ENCODE measurements at places on chromosomes 4 and X.

DNA sequence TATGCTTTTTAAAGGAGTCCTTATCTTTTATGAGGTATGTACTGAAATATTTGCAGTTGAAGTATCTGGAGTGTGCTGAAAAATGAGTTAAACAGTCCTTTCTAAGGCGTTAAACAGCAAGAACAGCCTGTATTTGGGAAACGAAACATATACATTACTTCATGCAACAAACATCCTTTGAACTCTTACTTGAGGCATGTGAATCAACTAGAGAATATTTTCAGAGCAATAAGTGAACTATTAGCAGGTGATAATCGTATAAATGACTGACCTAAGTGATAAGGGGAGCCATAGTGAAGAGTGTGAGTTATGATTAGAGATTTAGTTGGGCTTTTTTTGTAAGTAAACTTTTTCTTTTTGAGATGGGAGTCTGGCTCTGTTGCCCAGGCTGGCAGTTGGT lies 45.9 kb upstream of the RHOH start:
- no peak for DNase-seq

- DNase-seq, result no peak
These were observed 19.9 kb downstream of the SH3BP2 start for GRCh38 chr4:2812612-2813354.

DNA sequence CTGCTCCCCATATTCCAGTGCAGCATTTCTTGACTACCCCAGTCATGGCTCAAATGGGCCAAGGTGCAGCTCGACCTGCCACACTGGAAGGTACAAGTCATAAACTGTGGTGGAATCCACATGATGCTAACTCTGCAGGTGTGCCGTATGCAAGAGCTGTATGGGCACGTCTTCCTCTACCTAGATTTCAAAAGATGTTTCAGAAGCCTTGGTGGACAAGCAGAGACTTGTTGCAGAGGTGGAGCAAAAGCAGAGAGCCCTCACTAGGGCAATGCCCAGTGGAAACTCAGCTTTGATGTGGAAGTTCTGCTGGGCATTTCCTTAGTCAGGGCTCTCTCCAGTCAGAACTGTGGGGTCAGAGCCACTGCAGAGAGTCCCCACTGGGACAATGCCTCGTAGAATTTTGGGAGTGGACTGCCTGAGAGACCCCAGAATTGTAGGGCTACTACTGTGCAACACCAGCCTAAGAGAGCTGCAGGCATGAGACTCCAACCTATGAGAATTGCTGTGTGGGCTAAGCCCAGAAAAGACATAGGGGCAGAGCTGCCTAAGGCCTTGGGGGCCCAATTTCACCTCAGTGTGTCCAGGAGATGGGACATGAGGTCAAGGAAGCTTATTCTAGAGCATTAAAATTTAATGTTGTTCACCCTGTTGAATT lies 65.7 kb downstream of the BEX3 start:
- no peak for DNase-seq

DNA sequence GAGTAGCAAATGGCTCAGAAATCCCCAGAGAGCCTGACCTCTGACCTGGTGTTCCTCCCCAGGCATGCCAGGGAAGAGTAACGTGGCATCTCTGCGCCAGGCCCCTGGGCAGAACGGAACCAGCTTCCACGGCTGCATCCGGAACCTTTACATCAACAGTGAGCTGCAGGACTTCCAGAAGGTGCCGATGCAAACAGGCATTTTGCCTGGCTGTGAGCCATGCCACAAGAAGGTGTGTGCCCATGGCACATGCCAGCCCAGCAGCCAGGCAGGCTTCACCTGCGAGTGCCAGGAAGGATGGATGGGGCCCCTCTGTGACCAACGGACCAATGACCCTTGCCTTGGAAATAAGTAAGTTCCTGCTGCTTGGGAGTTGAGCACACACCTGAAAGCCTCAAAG lies 83.4 kb upstream of the PACRGL start:
- no peak for DNase-seq

DNA sequence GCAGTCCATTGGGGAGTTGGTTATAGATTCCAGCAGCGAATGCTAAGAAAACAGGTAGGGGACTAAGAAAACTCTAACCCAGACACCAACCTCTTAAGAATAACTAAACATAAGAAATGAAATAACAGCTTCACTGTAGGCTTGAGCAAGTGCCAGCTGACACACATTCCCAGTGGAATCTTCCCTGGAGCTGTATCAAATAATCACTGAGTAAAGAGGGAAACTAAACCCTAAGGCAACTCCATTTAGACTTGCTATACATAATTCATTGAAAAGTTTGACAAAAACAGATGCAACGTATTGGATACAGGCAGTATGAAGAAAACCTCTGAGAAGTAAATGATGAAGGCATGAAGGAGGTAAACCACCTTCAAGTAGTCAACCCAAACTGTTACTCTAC lies 293.5 kb downstream of the OPHN1 start:
- DNase-seq, result no peak

DNA sequence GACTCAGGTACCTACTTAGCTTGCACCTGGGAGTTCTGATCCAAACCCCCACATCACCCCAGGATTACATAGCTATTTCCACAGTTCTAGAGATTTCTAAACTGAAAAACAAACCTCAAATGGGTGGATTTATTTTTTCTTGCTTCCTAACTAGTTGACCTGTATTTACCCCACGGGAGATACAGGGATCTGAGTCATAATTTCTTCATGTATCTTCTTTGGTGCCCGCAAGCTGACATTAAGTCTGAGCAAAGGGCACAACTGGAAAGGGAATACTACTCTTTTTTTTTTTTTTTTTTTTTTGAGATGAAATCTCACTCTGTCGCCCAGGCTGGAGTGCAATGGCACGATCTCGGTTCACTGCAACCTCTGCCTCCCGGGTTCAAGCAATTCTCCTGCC lies 10.0 kb upstream of the ELOVL6 start:
- no peak for DNase-seq

- no peak for DNase-seq
These were observed 156.5 kb upstream of the DKK2 start for GRCh38 chr4:107192601-107193000.

DNA sequence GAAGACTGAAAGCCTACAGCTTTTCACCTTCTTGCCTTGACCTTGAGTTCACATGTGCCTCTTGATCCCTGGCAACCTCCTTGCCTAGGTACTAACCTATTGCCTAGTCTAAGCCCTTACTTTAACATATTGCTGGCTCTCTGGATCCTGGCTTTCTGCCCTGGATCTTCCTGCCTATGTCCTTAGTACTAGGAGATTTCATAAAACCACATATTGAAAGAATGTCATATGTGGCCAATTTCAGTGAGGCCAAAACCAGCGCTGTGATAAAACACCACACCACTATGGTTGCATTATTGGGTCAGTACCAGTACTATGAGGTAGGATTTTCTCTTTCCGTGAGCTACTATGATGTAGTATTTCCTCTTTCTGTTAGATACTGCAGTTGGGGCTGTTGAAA lies 80.4 kb downstream of the CT47B1 start:
- no peak for DNase-seq

DNA sequence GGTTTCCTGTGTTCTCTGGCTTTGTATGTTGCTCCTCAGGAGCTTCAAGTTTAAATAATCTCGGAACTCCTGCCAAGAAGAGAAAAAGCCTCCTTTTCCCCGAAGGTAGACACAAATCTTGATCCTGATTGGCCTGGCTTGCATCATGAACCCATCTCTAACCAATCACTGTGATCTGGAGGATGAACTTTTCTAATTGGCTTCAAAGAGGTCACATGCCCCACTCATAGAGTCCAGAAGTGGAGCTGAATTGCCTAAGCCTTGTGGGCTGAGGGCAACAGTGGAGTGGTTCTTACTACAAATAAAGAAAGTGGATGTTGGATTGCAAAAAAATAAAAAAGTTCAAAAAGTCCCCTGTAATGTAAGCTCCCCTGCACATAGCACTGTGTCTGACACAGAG lies 245.9 kb downstream of the MID1IP1 start:
- no peak for DNase-seq

DNA sequence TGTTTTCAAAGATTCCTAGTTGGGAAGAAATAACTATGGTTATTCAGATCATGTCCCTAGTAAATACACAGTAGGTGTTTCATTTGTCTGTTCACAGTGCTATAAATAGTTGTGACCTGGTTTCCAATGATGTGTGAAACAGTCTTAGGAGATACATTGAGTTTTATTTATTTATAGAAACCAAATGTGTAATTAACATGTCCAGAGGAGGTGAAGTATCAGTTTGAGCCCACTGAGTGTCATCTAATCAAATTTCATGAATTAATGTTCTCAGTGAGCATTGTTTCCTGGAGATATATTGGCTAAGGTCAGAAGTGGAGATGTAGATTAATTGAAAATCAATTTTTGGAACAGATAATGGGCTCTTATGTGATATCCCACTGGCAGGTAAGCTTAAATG lies 996.3 kb downstream of the FSTL5 start:
- no peak for DNase-seq

- no peak for DNase-seq
These were observed 919 bp upstream of the SEC24B start for GRCh38 chr4:109432696-109433095.

DNA sequence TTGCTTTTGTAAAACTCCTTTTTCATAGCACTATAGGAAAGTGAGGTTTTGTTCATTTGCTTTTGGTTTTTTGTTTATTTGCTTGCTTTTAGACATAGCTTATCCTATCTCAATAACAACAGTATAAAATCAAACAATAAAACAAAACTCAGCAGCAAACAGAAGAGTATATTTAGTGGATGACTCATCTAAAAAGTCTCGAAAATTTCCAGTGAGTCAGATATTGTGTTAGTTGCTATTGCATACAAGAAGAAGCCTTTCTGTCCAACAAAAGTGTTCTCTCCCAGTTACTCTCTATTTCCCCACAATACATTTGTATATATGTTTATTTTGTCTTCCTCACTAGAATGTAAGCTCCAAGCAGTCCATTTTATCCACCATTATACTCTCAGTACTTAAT lies 36.0 kb upstream of the NPNT start:
- DNase-seq, result no peak

- DNase-seq, result no peak
These were observed 51.9 kb upstream of the SLC6A14 start for GRCh38 chrX:116384406-116384954.

- DNase-seq, result no peak
These were observed 109.0 kb upstream of the DDIT4L start for GRCh38 chr4:100299046-100299840.

DNA sequence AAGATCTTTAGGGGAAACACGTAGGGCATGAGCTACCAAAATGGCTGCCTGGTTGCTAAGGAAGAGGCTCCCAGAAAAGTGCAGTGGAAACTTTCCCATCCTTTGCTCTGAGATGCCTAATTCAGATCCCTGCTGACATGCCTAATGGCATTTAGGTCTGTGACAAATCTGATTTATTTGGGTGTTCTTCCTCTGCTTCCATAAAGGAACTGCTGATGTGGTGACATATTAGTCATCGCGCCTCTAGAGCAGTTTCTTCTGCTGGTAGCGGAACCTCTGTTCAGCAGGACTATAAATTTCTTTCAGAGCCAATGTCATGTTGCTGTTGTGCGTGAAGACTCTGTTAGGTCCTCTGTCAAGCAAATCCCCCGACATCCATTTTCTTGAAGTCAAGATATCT lies 310.0 kb downstream of the PDHA2 start:
- no peak for DNase-seq

DNA sequence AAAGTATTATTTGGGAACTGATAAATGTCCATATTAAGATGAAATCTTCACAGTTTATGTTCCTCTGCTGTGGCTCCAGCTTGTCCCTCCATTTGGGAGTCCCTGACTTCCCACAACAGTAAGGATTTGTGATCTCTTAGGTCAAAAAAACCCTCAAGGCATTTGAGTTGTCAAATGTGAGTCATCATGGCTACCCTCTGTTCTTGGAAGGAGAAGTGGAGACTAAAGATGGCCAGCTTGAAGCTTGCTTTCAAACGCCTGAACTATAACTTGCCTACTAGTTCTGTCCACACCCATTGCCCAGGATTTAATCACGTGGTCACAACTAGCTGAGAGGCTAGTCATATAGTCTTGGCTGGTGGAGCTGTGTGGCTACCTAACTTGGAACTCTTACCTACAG lies 107.8 kb downstream of the CCNG2 start:
- DNase-seq, result no peak

DNA sequence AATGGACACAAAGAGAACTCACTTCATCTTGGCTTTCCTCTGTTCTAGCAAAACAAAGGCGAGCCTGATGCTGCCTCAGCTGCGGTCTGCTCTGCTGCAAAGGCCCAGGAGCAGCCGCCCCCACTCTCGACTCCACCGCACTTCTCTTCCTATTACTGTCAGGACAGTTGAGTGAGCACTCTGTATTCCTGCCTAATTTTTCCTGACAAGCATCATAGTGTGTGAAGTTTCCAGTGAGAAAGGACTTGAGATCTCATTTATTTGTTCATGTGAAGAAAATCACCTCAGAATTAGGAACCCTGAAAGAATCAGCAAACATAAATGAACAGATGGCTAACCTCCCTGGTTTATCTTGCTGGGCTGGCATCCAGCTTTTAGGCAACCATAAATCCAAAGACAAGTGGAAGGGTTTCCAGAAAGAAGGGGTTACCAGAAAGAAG lies 15.6 kb downstream of the SCARB2 start:
- DNase-seq, result no peak

DNA sequence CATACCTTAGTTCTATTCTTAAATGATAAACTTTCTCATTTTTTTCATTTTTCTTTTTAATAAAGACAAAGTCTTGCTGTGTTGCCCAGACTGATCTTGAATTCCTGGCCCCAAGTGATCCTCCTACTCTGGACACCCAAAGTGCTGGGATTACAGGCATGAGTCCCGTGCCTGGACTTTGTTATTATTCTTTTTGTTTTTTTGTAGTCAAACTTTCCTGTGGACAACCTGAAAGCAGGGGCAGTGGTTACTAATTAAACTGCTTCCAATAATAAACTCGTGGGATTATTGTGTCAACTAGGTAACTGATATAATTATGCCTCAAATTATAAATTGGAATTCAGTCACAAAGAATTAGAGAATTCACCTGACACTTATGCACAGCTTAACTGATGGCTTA lies 107.8 kb upstream of the RAPGEF2 start:
- no peak for DNase-seq

- no peak for DNase-seq
These were observed 3.3 kb downstream of the ADGRL3 start for GRCh38 chr4:61203436-61203790.

DNA sequence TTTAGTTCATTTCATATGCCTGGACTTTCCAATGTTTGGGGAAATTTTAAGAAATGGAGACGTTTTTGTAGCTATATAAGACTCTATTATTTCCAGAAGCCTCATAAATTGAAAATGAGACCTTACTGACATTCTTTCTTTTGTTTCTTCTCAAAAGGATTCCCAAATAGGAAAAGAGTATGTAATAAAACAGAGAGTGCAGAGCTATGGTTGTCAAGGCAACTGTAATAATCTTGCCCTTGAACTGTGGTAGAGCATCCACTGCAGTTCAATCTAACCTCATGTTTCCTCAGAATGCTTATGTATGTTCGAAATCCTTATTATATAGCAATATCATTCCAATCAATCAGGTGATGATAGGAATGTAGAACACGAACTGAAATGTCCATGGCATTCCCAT lies 54.1 kb downstream of the AMELX start:
- DNase-seq, result no peak

GRCh38 chr4:161931089-161931488 lies 232.7 kb downstream of the FSTL5 start:
- no peak for DNase-seq

GRCh38 chrX:131675596-131676194 lies 131.8 kb downstream of the OR13H1 start:
- DNase-seq, result no peak

GRCh38 chr4:163736876-163737275 lies 242.4 kb downstream of the TMA16 start:
- DNase-seq, result no peak

- DNase-seq, result no peak
These were observed 271.7 kb downstream of the DCTD start for GRCh38 chr4:182645511-182645910.

- DNase-seq, result no peak
These were observed 568.1 kb upstream of the GNPDA2 start for GRCh38 chr4:45294464-45294863.
